H9 (cell line): ENCODE measurements at places on chromosomes 12 and 14.

GRCh38 chr14:59028476-59029202 lies 159.8 kb upstream of the DAAM1 start:
- H3K27ac ChIP-seq: no peak overlapping the region
- H3K36me3 ChIP-seq: no peaks in the 10 kb centered on the region
- no peaks in the 10 kb centered on the region for H3K4me1 ChIP-seq
- H3K4me3 ChIP-seq: no peak overlapping the region

DNA sequence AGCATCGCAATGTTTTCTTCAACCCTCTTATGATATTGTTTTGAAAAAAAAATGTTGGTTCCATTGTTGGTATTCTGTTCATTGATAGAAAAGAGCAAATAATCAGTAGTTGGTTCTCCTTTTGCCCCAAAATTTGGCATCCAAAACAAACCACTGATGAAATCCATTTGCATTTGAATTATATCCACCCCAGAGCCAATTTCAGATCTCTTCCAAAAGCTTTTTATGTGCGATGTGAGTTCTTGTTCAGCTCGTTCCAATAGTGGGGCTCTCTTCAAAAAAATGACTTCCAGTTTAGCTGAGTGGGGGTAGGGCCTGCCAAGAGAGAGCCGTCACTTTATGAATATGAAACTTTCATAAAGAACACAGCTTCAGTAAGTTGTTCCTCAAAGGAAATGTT lies 130.7 kb downstream of the DIO2 start:
- H3K27me3 ChIP-seq: no peaks in the 10 kb centered on the region
- DNase-seq: no peak
- H3K4me3 ChIP-seq: no peak overlapping the region
- H3K27ac ChIP-seq: no peak overlapping the region
- no peaks in the 10 kb centered on the region for H3K4me1 ChIP-seq

DNA sequence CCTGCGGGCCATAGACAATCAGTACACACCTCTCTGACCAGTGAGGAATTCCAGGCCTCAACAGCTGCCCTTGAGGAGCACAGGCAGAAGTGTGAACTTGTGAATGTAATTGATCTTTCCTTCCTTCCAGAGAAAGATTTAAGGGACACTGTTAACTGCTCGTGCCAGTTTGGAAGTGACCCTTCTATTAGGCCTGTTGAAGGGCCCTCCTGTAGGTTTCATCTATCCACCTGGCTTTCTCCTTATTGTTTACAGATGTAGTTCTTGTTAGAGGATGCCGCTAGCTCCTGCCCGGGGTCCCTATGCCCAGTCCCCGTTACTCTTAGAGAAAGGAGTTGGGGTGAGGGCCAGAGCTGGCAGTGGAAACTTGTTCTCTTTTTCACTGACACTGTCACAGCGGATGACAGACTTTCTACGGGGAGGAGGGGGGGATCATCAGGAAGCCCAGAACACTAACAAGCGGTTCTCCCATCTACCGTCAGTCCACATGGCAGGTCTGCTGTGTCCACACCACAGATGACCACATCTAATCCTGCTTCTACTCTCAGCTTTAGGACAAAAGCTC lies 42.6 kb downstream of the SH2B3 start:
- H3K4me1 ChIP-seq: no peaks in the 10 kb centered on the region; the same call in 1 of the 2 replicates
- no peaks in the 10 kb centered on the region for H3K27me3 ChIP-seq

GRCh38 chr14:92684801-92685560 lies 63.4 kb downstream of the LGMN start:
- peak; percentile 75 for DNase-seq
- no peak overlapping the region for H3K27ac ChIP-seq
- H3K4me3 ChIP-seq: no peak overlapping the region
- no peaks in the 10 kb centered on the region for H3K4me1 ChIP-seq
- peaks cover 11% of the 10 kb centered on the region; the same call in 1 of the 2 replicates for H3K27me3 ChIP-seq
- H3K36me3 ChIP-seq: no peaks in the 10 kb centered on the region

DNA sequence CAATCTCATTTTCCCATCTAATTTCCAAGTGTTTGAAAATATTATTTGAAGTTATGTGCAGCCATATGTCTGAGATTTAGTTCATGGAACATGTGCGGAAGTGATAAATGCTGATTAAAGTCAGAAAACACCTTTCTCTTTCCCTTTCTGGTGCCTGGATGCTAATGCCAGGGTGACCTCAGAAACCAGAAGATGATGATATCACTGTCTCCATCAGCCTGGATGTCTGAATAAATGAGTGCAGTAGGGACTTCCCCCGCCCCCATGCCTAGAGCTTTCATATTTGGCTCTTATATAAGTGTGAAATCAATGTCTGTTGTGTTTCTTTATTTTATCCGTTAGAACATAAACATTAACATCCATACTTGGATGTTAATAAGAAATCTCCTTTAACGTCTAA lies 261.9 kb upstream of the LRIG3 start:
- peaks cover 4% of the 10 kb centered on the region; the same call in 2 of the 3 replicates for H3K36me3 ChIP-seq
- DNase-seq: no peak
- H3K4me1 ChIP-seq: no peaks in the 10 kb centered on the region
